Hypothalamus (tissue), 51 donors: ENCODE measurements at places on chromosomes 1 and 21.

DNA sequence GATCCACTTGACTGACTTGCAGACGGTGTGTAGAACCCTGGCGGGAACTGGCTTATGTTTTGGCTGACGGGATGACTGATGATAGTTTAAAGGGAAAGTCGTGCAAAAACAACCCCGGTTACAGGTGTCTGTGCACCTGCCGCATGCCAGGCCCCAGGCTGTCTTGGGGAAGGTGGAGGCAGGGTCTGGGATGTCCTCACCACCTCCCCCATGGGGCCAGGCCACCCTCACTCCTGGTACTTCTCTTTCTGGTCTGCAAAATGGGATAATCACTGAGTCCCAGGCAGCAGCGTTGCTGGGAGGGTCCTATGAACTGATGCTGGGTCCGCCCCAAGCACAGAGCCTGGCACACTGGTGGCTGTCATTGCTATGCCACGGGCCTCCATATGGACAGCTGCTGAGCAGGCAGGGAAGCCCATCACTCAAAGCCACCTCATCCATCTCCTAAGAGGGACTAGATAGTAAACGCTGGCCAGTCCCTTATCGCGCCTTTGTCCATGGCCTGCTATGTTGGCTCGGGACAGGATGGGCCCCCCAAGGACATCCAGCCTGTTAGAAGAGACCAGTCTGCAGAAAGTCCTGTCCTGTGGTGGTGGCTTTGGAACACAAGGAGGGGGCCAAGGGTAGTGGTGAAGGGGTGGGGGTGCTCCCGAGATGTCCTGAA, 15.0 kb upstream of the SLC2A7 start:
- DNase-seq = no peak

DNA sequence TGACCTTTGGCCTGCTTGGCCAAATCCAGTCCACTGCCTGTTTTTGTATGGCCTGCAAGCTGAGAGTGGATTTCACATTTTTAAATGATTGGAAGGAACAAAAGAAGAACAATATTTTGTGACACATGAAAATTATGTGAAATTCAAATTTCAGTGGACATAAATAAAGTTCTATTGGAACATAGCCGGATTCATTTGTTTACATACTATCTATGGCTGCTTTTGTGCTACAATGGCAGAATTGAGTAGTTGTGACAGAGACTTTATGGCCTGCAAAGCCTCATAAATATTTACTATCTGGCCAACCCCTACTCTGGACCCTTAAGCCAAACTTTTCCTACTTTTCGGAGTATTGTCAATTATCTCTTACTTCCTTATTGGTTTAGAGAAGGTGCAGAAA, 66.6 kb upstream of the IPO9 start:
- DNase-seq = no peak

GRCh38 chr1:193322211-193322610, 135.8 kb upstream of the B3GALT2 start:
- no peak for DNase-seq

DNA sequence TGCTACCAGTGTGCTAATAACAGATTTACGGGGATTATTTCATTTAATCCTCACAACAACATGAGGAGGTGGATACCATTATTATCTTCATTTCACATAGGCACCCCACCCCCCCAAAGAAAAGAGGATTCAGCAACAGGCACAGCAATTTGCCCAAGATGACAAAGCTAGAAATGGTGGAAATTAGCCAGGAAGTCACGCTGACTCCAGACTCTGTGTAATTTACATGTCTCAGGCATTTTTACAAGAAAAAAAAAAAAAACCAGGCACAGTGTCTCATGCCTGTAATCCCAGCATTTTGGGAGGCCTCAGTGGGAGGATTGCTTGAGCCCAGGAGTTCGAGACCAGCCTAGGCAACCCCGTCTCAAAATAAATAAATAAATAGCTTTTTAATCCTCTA, 37.5 kb upstream of the PRDM2 start:
- no peak for DNase-seq

DNA sequence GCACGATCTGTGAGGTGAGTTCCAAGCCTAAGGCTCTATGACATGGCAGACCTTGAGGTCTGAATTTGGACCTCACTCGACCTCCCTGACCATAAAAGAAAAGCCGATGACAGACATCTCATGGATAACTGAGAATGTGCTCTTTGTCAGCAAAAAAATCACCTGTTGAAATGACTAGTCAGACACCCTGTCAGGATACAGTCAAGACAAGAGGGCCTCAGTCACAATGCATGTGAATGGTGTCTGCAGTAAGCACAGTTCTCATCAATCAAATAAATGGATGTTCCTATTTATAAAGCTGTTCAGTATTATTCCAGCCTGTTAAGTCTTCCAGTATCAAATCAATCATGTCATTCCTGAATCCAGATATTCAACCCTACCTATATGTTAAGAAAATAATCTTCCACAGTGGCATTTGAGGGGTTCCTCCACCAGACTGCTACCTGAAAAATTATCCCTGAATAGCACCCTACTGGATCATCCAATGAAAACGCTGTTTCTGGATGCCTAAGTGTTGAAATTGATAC, 28.6 kb upstream of the EXO1 start:
- DNase-seq = no peak

GRCh38 chr1:69613414-69613813, 45.7 kb downstream of the LRRC7 start:
- DNase-seq = no peak

DNA sequence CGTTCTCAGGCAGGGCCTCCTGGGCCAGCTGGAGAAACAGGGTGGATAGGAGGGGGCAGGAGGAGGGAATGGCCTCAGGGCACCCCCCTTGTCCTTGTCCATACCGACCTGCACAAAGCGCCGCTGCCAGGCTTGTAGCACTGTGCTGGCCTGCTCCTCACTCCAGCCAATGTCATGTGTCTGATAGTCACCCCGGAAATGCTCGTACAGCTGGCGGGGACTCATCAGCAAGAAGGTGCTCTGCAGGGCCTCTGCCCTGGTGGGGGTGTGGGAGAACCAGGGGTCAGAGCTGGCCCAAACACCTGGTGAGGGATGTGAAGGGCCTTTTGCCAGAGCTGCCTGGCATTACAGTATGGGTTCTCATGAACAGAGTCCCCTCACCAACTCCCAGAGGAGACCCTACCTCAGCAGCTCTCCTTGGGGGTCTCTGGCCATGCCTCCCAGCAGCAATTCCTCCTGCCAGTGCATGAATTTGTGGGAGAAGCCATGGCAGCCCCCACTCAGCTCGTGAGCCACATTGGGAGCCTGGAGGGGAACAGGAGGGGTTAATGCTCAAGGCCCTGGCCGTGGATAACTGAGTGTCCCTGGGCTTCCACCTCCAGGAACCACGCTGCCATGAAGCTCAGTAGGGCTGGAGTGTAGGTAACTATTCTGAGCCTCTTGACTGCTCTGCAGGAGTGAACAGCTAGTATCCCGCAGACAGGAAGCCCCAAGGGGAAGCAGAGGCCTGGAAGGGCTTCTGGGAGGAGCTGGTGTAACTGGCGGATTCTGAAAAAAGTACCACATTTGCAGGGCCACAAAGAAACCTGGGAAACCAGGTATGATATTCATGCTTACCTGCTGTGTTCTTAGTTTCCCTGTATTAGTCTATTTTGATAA, 13.3 kb downstream of the PTCH2 start:
- no peak for DNase-seq

GRCh38 chr1:204758601-204759000, 73.1 kb upstream of the LRRN2 start:
- no peak for DNase-seq

DNA sequence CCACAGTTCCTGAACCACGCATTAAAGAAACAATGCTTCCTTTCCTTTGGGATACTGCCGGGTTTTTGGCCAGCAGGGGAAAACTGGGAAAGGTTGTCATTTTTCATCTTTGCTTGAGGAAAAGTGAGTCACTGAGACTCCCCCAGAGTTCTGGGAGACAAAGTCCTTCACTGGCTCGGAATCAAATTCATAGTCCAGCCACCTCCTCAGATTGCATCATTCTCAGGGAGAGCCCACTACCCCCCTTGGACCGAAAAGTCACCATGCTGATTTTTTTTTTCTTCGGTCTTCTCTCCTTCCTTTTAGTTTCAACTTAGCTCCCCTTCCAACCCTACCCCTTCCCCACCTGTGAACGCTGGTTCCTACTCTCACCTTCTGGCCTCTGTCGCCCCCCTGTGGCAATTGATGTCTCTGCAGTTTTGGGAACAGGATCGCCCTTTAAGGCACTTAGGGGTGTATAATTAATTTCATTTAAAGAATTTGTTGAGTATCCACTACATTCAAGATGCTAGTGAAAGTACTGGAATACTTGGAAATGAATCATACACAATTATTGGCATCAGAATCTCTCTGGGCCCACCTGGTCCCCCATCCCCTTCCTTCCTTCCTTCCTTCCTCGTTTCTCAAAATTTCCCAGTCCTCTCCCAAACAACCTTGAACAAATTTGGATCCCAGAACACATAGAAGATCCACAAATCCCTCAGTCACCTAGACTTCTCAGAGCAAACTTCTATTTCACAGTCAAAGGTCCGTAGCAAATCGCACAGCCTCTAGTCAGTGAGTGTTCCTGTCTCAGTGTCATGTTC, 6.9 kb downstream of the ACKR1 start:
- no peak for DNase-seq

DNA sequence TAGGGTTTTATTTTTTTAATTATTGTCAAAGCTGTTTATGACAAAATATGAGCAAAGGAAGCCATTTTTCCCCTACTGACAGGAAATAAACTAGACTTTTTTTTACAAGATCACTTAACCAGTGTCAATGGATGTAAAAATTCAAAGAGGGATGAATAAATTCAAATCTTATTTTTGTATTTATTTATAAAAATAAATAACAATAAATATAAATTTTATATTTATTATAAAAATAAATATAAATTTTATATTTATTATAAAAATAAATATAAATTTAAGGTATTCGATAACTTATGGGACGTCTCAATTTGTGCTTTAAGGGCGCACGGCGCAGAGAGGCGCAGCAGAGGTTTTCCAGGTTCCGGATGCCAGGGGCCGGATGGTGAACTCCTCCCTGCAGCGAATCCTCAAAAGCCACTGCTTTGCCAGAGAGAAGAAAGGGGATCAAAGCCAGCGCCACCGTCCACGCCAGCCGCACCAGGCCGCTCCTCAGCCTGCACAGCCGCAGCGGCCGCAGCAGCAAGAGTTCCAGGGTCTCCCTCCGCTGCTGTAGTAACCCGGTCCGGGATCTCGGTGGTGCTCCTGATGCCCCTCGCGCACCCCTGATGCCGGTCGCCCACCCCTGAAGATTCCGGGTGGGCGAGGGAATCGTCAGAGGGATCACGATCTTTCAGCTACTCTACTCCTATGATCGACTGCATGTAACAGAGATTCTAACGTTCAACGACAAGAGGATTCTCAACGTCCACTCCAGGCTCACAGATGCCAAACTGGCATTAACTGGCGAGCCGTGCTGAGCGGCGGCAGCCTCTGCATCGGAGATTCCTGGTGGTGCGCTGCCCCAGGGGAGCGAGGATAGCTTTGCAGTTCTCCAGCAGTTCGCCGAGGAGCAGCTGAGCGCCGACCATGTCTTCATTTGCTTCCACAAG, 28.5 kb upstream of the RLF start:
- no peak for DNase-seq

- no peak for DNase-seq
Measured at GRCh38 chr21:41989698-41990097, 20.5 kb downstream of the ZBTB21 start.

DNA sequence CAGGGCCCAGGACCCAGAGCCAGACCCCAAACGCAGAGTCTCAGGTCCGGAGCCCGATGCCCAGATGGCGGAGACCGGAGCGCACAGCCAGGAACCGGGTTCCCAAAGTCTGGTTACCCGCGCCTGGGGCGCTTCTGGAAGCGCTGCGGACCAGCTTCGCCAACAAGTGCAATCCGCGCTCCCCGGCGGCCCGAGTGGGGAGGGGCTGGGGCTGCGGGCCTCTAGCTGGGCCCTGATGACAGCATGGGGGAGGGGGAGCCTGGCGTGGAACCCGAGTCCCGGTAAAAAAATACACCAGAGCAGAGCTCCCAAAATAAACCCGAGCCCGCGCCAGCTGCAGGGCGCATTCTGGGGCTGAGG, 494 bp downstream of the NT5C1A start:
- peak; percentile 39 for DNase-seq

- peak; percentile 69 for DNase-seq
Measured at GRCh38 chr1:8439015-8439702, 121.2 kb downstream of the SLC45A1 start.

GRCh38 chr1:211734791-211735190, 59.4 kb upstream of the NEK2 start:
- DNase-seq = no peak

- no peak for DNase-seq
Measured at GRCh38 chr1:216523449-216524190, 100.4 kb upstream of the USH2A start.

- no peak for DNase-seq
Measured at GRCh38 chr1:8722366-8722765, 95.1 kb downstream of the RERE start.

GRCh38 chr1:208807446-208808127, 563.4 kb upstream of the PLXNA2 start:
- no peak for DNase-seq

DNA sequence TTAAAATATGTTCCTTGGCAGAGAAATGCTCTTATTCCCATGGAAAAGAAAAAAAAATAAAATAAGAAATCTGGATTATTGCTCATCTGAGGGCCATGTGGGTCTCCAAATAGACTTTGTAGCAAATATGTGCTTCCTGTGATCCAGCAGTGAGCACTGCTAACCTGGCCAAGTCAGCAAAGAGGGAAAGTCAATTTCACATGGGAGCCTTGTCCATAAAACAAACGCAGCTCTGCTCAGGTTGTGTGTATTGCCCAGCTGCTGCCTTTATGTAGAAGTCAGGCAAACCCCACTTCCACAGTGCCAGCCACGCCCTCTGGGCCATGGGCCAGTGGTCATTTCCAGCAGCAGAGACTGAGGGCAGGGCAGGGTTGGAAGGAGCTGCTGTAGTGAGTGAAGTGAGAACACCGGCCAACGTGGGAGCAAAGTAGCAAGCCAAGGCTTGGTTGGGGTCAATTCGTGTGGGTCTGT, 174.3 kb downstream of the LYPLAL1 start:
- DNase-seq = no peak

DNA sequence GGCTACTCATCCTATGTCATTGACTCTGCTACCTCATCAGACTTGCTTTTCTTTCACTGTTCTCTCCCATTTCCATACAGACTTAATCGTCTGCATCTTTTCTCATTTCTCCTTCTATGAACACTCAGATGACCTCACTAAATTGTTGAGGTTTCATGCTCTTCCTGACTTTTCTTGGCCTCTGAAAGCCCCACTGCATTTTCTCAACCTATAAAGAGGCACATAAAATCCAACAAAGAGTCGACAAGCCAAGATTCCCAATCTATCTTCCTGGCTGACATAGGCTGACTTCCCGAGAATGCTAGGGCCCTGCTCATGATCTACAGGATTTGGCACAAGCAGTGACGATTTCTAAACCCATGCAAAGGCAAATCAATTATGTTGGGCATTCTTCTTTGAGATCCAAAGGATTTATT, 280.8 kb upstream of the DPYD start:
- DNase-seq = no peak

DNA sequence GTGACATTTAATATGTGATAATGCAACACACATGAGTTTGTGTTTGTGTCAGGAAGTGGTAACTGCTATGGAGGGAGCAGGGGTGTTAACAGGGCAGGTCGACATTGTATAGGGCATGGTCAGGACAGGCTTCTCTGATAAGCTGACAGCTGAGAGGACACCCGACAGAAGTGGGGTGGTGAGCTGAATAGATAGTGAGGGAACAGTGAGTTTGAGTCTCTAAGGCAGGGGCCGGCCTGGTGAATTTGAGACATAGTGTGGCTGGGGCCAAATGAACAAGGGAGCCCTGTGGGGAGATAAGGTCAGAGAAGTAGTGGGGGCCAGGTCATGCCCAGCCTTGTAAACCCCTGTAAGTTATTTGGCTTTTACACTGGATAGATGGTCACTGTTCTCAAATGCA, 217.4 kb upstream of the KIAA0040 start:
- DNase-seq = no peak

GRCh38 chr1:59672851-59673572, 141.7 kb upstream of the HOOK1 start:
- no peak for DNase-seq
